Esophagus muscularis mucosa (tissue), 4 donors: ENCODE measurements at places on chromosomes 5 and 9. TPM values are rescaled to one million over a fixed set of nuclear protein-coding genes. Genes with fewer than 3 reads are reported as not detected.

DNA sequence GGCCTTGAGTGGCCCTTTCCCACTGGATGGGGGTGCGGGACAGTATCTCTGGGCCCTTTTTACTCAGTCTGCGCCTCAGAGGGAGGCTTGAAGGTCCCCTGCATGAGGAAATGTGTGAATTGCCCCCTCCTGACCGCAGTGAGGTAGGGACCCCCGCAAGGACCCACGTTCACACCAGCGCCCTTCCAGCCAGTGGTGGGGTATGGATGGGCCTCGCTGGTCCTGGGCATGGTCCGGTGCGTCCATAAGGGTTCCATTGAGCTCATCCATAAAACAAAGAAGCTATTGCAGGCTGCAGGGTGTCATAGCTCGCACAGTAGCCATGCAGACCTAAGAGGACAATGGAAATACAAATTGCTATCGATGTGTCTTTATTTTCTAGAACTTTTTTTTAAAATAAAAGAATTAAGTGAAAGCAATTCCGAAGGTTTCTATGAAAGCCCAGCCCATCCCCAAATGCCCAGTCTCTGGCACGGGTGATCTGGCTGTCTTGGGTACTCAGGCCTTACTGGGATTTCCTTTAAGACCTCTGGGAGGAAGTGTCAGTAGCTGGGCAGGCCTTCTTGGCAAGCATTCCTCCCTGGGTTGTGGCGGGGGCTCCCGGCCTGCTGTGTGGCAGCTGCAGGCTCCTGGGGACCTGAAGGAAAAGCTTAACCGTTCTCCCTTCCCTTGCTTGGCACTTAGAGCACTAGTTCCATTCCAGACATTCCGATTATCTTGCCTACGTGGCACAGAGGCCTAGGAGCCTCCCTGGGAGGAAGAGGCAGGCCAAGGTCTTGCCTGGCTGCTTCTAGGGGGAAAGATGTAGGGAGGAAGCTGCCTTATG, 1.5 kb upstream of the SEMA5A start:
- DNase-seq = no peak

DNA sequence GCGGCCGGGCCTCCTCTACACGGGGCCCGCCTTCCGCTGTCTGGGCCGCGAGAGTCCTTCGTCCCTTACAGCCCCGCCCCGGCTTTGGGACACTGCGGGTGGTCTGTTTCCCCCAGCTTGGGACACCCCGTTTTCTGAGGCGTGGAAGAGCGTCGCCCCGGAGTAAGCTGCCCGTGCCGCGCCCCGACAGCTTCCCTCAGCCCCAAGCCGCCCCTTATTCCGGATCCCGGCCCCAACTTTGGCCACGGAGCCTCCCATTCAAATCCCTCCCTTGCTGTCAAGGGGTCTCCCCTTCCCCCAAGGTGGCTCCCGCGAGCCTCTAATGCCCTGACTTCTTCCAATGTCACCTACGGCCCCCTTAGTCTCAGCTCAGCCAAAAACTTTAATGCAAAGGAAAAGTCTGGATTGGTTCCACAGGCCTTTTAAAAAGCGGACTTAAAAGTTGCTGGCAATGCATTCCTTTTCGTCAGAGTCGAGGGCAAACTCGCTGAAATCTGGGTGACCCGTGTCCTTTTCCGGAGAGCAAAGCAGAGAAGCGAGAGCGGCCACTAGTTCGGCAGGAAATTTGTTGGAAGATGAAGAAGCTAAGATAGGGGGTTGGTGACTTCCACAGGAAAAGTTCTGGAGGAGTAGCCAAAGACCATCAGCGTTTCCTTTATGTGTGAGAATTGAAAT, 19.8 kb downstream of the EXOSC2 start:
- no peak for DNase-seq

DNA sequence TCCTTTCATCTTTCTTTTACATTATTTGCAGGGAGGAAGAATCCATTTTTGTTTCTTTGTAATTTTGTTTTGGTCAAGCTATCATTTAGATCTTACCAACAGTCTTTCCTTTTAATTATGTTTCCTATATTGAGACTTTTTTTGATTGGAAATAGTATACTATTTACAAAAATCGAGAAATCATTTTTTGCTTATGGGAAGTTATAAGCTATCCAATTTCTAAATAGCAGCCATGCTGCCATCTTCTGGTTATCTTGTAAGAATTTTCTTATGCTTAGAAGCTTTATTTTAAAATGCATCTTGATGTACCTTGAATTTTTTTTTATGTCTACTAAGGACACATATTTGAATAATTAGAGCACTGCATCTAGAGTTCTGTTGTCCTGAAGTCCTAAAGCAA, 821.2 kb downstream of the PTPRD start:
- DNase-seq = no peak

DNA sequence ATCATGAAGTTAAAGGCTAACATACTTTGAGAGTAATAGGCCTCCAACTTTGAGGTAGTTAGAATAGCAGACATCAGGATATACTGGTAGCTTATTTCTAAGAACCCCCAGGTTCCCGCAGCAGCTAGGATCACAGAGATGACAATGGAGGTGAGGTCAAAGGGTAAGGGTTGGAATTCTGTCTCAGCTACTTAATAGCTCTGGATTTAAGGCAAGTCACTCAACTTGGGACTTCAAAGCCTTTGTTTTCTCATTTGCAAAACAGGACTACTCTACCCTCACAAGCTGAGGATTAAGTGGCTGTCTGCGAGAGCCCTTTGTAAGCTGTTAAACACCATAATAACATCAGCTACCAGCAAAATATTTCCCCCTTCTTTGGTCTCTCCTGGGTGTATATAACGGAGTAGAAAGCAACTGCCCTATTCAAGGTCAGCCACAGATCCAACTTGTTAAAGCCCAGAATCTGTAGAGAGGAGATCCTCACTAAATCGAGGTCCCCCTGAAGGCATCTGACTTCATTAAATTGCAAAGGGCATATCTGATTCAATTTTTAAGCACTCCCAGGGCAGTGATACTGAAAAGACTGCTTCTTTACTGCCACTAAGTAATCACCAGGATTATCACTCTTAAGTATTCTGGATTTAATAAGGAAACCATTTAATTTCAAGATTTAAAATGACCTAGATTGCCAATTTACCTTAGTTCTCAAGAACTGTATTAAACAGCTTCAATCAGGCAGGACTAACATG, 104.7 kb downstream of the DCP2 start:
- no peak for DNase-seq

DNA sequence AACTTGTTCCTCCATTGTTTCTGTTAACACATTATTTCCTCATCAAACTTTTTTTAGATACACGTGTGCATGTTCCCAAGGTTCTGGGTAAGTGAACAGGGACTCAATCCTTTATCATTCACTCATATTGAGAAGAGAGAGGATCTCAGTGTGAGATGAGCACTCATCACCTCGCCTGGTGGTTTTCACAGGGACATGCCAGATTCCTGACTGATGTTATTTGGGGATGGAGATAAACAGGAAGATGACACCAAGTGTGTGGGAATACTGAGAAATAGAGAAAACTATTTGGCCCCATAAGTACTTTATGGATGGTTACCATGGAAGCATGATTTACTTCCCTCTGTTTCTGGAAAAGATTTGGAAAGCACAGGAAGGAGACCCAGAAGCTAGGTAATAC, 533.3 kb upstream of the DMAC1 start:
- no peak for DNase-seq

DNA sequence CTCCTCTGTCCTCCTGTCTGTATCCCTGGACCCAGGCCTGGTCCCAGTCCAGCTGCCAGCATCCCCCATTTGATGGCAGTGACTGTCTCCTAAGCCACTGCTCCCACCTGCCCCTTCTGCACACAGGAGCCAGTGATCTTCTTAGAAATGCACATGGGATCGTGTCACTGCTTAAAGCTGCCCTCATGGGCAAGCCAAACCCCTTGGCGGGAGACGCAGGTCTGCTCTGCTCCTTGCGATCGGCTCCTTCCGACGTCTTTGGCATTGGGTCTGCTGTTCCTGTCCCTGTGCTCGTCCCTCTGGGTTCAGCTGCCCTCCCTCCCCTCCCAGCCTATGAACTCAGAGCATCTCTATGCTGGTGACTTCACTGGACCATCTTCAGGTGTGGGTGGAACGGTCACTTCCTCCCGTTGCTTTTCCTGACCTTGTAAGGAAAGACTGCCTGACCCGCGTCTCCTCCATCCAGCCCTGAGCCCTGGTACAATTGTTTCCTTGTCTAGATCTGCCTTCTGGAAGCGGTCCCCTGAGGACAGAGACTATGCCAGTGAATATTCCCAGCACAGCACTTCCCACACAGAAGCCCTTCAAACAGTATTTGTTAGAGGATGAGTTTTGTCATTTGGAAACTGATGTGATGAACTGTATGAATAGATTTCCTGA, 116.5 kb downstream of the ZNF354C start:
- no peak for DNase-seq

DNA sequence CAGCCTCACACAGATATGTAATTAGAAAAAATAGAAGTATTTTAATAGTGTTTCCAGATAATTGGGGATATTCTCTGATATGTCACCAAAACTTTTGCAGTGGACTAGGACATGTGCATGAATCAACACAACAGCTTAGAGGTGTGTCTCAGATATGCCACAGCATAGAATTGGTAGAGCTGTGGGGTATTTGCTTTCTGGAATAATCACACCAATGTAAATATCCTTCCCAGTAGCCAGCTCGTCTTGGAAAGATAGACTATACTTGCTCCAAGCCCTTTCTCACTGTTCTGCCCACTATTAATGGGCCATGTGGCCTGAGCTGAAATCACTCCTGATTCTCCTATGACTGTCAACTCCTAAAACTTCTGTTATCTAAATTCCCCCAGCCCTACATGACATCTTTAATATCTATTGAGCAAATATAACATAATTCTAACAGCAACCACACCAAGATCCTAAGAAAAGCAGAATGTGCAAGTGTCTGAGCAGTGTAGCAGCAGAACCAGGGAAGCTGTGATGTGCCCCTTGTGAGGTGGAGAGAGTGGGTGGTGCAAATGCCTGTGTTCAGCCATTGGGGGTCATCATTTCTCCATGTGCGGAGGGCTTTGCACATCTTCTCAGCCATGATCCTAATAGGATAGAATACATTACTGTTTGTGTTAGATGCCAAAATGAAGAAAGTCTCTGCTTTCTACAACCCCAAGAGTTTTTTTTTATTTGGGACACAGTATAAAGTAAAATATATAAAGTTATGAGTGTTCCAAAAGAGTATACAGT, 65.0 kb downstream of the MELK start:
- no peak for DNase-seq

Gene SV2C
- 0.23 TPM for total RNA-seq

Gene GFI1B
- not detected for total RNA-seq

Gene RANBP17
- total RNA-seq = 18.8 TPM

Gene PCDHGA10
- total RNA-seq = 3.5 TPM

- no peak for DNase-seq
Measured at GRCh38 chr5:58524571-58524970, 33.3 kb downstream of the GAPT start.

- DNase-seq = peak; percentile 72
Measured at GRCh38 chr9:98529841-98530240, 178.9 kb downstream of the GABBR2 start.

- no peak for DNase-seq
Measured at GRCh38 chr9:7180247-7180646, 422.5 kb downstream of the KDM4C start.

Gene PRRT1B
- not detected for total RNA-seq

Gene SLCO6A1
- not detected for total RNA-seq

- DNase-seq = no peak
Measured at GRCh38 chr5:169629847-169630548, 7.1 kb upstream of the DOCK2 start.

DNA sequence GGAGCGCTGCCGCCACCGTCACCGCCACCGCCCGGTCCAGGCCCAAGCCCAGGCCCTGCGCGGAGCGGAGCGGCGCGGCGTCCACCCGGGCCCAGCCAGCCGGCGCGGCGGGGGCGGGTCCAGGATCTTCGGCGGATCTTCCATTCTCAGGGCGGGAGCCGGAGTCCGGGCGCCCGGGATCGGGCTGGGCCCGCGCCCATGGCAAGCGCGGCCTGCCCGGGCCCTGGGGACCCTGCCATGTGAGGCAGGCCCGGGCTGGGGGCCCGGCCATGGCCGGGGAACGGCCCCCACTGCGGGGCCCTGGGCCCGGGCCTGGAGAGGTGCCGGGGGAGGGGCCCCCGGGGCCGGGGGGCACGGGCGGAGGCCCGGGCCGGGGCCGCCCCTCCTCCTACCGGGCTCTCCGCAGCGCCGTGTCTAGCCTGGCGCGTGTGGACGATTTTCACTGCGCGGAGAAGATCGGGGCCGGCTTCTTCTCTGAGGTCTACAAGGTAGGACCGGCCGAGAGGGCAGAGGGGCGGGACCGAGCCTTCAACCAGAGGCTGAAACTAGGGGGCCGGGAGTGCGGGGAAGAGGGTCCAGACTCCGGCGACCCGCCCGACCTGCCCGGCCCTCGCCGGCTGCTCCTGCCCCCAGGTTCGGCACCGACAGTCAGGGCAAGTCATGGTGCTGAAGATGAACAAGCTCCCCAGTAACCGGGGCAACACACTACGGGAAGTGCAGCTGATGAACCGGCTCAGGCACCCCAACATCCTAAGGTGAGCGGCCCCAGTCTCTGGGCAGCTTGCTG, 482 bp downstream of the TESK1 start:
- DNase-seq = no peak

Gene TRAF2
- 10.0 TPM for total RNA-seq

Gene CARD6
- 5.4 TPM for total RNA-seq

DNA sequence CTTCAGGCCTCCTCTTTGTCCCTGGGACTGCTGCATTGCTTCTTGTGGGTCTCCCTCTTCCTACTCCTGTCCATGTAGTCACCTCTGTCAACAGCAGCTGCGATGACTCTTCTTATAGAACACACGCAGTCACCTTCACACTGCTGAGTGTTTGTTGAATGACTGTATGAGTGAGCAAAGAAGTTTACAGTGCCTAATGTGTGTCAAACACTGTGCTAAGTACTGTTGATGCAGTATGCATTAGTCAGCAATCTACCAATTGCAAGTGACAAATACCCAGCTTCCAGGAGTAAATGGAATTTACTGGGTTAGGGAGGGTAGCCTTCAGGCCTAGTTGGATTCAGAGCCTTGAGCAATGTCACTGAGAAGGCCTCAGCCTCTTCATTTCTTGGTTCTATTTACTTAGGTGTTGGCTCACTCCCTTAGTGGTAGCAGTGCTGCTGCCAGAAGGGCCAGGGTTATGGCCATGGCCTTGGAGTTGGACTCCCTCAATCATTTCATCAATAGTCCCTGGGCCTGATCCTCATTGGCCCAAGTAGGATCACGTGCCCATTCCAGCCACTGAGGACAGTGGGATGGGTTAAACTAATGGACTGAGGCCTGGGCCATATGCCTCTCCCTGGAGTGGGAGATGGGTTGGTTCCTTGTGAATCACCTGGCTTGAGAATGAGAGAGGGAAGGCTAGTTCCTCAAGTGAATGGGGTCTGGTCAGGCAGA, 93.5 kb downstream of the RGS3 start:
- no peak for DNase-seq

GRCh38 chr9:84301851-84302250, 38.7 kb downstream of the SLC28A3 start:
- no peak for DNase-seq

Gene PLPP7
- 22.5 TPM for total RNA-seq

Gene DBH
- total RNA-seq = not detected

DNA sequence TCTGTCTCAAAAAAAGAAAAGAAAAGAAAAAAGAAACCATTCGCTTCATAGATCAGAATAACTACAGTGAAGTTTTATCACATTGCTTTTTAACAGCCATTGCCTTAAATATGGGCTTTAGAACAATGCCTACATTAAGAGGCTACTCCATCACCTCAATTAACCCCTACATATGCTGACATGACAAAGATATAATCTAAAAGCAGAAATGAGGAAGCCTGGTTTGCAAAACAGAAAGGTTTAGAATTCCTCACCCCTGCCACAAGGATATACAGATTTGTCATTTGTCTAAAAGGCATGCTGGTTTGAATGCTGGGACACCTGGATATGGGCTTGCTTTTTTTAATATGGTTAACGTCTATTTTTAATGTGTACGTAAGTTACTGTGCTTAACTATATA, 1353.0 kb upstream of the C9orf72 start:
- no peak for DNase-seq

Gene NUTM2G
- not detected for total RNA-seq

Gene RAI14
- 69.9 TPM for total RNA-seq
